ENCODE measurements at places on chromosomes 16 and 17. TPM values are rescaled to one million over a fixed set of nuclear protein-coding genes. Genes with fewer than 3 reads are reported as not detected.

- DNase-seq, result no peak
Measured at GRCh38 chr17:33390479-33391176, 97.5 kb upstream of the ASIC2 start.

DNA sequence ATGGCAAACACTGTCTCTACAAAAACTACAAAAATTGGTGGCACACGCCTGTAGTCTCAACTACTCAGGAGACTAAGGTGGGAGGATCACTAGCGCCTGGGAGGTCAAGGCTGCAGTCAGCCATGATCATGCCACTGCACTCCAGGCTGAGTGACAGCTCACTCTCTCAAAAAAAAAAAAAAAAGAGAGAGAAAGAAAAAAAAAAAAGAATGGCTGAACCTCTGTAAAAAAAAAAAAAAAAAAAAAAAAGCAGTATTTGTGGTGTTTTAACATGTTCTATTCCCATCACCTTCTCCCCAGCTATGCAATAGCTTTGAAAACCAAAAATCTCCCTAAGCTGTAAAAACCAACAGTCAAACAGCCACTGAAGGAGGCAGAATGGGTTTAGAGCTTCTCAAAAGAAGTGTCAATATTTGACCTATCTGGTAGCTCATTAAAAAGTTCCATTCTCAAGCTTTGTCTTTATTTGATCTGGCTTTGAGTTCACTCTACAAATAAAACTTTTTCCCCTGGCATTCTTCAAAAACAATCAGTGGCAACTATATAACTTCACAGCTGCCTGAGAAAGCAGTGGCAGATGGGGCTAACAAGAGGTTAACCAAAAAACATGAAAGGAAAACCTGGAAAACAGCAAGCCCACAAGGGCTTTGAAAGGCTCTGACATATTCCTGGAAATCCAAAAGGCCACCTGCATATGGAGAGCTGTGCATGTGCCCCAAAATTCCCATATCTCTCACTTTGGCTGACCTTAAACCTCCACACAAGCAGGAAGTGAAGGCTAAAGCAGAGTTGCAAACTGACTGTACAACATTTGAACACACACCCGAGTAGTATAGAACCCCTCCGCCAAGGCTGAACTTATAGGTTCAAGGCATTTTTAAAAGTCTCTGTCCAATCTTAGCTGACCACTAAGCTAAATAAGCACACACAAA is 36.0 kb downstream of the USP32 start:
- no peak for DNase-seq

The CCP110 gene
- total RNA-seq, result 6.1 TPM

DNA sequence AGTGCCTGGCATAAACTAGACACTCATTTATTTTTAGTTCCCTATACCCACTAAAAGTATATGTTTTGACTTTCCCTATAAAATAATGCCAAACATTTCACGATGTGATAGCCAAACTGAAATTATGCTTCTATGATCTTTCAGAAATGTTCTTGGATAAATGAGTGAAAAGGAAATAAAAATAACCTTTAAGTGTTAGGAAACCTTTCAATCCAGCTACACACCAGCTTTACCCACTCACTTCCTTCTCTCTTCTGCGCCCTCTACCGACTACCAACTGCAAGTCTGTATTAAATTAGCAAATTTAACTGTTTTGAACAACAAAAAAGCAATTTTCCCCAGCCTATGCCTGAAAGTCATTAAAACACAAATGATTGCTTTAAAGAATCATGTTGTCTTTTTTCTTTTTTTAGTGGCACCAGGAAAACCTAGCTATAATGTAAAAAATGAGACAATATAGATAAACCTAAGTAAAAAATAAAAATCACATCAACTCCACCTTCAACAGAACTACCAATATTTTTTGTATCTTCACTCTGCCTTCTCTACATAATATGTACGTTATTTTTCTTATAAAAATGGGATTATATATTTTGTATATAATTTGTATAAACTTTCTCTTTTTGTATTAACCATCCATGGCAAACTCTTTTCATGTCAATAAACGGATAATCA is 13.2 kb upstream of the TMEM100 start:
- no peak for DNase-seq

GRCh38 chr16:15403392-15403995 is 7.9 kb downstream of the MPV17L start:
- DNase-seq, result no peak

The HAGH gene
- total RNA-seq, result 177 TPM

The ABCC3 gene
- 30.2 TPM for total RNA-seq

The TPSG1 gene
- not detected for total RNA-seq

DNA sequence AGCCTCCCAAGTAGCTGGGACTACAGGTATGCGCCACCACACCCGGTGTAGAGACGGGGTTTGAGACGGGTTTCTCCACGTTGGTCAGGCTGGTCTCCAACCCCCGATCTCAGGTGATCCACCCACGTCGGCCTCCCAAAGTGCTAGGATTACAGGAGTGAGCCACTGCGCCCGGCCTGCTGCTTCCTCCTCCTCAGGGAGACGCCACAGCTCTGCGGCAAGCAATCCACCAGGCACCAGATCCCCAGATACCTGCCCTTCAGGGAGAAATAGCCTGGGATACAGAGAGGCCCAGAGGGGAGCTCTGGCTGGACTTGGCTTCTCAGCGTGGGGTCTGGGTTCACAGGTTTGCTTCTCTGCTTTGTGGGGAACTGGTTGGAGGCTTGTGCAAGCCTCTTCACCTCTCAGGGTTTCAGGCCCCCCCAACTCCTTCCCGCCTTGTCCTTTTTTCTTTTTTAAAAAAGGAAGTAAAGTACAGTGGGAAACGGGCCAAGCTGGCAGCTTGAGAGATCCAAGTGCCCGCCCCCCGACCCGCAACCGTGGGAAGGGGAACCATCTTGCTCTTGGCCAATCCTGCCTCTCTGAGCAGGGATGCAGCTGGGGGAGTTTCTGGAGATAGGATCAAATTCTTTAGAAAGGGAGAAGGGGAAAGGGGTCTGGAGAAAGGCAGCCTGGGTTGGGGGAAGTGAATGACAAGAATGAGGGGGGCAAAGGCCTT is 2.6 kb upstream of the SPHK1 start:
- DNase-seq, result no peak

DNA sequence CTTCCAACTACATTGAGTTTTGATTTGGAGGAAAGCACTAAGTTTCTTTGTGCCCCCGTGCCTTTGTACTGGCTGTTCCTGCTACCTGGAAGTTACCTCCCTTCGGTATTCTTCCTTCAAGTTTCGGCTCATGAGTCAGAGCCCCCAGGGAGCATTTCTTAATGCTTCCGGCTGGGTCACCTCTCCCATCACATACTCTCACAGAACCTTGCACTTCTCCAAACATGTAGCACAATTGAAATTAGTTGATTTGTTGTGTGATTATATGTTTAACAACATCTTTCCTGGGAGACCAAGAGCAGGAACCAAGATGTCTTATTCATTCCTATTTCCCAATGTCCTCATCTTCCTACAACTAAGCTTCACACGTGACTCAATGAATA is 158.6 kb upstream of the CDH5 start:
- DNase-seq, result no peak

- DNase-seq, result no peak
Measured at GRCh38 chr16:3687792-3688191, 29.5 kb downstream of the TRAP1 start.

The HOXB13 gene
- not detected for total RNA-seq

The PIK3R6 gene
- total RNA-seq, result 2.2 TPM

GRCh38 chr17:74150428-74151025 is 53.0 kb upstream of the RPL38 start:
- no peak for DNase-seq

- DNase-seq, result no peak
Measured at GRCh38 chr16:9372934-9373890, 281.8 kb downstream of the HAPSTR1 start.

- no peak for DNase-seq
Measured at GRCh38 chr16:80433623-80434022, 107.2 kb upstream of the DYNLRB2 start.

GRCh38 chr17:72234985-72235384 is 114.2 kb downstream of the SOX9 start:
- DNase-seq, result no peak

DNA sequence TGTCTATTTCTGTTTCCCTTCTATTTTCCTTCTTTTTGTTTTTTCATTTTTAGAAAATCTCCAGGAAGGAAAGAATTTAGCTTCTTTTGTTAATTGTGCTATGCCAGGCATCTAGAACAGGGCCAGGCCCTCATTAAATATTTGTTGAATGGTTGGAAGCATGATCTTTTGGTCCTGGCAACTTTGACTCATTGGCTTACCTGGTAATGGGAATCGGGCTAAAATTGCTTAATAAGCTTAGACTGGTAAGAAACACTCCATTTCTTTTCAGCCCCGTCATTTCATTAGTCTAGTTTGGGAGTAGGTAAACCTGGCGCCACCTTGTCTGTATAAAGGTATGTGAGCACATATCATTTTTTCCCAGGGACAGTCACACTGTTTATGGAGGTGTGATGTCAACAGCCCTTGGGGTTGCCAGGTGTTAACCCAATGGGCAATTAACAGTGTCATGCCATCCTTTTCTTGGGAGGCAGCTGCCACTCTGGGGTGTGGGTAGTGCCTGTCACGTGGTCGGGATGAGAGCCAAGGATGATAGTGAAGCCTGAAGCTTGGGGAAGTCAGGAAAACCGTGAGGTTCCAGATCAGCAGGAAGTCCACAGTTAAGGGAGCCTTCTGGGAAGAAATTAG is 9.5 kb upstream of the NDEL1 start:
- DNase-seq, result no peak

DNA sequence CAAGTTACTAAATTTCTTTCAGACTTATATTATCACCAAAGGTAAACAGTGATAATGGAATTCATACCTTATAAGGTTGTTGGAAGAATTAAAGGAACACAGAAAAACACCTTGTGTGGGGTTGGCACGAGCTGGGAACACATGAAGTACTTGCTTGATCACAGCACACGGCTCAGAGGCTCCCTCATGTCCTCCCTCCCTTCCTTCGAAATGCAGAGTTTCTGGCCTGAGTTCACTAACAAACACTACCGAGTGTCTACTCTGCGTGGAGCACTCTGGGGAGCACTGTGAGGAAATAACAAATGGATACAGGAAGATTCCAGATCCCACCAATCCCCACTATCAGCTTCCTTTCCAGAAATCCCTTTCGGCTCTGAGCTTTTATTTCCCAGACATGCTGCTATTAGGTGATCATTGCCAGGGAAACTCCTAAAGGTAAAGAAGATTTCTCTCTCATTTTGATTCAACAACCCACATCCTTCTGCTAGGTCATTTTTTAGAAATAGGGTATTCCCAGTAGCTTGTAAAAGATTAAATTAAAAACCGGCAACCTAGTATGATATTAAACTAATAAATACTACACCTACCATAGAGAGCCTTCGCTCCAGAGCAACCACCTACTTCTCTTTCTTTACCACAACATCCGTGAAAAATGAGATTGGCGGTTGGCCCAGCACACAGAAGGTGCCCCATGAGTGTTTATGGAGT is 6.1 kb upstream of the HNF1B start:
- DNase-seq, result no peak

The TMEM100 gene
- total RNA-seq, result 1.7 TPM

The HSPB9 gene
- not detected for total RNA-seq

DNA sequence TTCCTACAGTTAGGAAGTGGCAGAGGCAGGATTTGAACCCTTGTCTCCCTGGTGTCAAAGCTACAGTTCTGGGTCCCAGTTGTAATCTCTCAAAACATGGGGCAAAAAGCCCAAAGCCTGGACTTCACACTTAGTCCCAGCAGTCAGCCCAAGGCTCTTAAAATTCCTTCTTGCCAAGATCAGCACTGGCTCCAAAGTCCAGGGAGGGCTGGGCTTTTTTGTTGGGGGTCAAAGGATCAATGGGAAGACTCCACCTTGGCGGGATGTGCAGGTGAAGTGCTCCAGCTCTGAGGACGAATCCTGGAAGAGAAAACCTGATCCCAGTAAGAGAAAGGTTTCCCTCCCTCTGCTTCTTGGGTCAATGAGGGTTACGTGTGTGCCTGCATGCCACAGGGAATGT is 195.5 kb downstream of the HAPSTR1 start:
- no peak for DNase-seq

DNA sequence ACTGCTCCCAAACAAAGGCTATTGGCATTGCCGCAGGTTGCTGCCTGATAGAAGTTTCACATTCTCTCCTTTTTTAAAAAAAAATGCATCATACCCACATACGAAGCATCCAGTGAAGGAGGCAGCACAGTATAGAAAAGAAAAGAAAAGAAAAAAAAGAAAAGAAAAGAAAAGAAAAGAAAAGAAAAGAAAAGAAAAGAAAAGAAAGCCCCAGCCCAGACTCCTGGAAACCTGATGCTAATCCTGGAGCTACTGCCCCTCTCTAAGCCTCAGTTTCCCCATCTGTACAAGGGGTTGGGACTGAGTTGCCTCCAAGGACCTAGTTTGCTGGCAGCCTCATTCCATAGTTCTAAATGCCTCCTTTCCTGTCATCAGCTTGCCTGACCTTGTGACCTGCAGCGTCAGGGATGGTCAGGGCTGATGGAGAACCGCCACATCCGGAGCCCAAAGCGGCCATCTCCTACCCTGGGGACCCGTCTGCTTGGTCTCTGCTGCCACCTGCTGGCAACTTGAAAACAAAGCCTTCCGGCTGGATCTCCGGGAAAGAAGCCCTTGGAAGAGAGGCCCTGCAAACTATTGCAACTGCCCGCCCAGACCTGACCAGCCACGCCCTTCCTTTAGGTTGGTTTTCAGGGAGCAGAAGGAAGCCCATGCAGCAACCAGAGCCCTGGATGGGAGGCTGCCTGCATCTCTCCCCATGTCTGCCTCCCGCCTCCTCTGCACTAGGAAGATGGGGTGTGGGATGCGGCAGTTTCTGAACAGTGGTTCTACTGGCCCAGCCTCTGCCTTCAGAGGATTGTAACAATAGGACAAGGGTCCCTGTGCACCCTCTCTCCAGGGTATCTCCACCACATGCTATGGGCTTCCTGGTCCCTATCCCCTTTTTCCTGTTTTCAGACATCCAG is 13.0 kb downstream of the AIPL1 start:
- peak; percentile 82 for DNase-seq

The MRPL12 gene
- 21.8 TPM for total RNA-seq

The AIPL1 gene
- not detected for total RNA-seq

The UBE2Z gene
- 68.8 TPM for total RNA-seq

The TELO2 gene
- total RNA-seq, result 110 TPM

DNA sequence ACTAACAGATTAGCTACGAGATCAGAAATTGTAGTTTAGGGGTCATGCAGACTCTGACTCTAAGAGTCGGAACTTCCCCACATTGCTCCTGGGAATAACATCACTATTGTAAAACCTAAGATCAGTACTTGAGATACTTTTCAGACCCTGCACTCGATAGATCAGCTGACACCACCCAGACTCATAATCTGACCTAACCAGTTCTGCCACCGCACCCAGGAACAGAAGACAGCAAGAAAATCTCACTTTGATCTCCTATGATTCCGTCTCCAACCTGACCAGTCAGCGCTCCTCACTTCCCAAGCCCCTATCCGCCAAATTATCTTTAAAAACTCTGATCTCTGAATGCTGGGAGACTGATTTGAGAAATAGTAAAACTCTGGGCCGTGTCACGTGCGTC is 27.2 kb upstream of the ASGR2 start:
- no peak for DNase-seq

The TBC1D3G gene
- not detected for total RNA-seq

- no peak for DNase-seq
Measured at GRCh38 chr16:30335598-30336474, 19.3 kb downstream of the CD2BP2 start.

The CD300LB gene
- not detected for total RNA-seq

The RNF112 gene
- 0.53 TPM for total RNA-seq

The CUEDC1 gene
- 76.1 TPM for total RNA-seq

The NKD1 gene
- 33.2 TPM for total RNA-seq

The PLD2 gene
- 64.5 TPM for total RNA-seq

The HBZ gene
- not detected for total RNA-seq

- no peak for DNase-seq
Measured at GRCh38 chr17:70159980-70160379, 9.4 kb upstream of the KCNJ2 start.
